NCI-H446 treated with DMSO at 0.1 percent for 48 hours (cell line): ENCODE measurements at places on chromosomes 13 and 19.

DNA sequence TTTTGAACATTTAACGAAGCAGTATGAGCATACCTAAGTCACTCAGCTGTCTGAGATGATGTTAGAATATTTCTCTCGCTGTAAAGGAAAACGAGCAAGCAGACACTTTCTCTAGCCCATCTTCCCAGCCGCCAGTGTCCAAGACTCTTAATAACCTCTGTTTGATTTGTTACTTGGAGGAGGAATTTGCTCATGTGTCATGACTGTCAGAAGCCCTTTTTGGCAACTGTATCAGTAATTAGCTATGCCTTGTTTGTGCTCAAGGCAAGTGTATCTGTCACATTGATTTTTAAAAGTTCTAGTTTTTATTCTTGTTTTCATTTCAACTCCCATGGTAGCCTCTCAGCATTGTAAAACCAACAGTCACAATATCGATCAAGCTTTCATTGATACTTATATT lies 828.4 kb upstream of the SLC10A2 start:
- no peak for DNase-seq

DNA sequence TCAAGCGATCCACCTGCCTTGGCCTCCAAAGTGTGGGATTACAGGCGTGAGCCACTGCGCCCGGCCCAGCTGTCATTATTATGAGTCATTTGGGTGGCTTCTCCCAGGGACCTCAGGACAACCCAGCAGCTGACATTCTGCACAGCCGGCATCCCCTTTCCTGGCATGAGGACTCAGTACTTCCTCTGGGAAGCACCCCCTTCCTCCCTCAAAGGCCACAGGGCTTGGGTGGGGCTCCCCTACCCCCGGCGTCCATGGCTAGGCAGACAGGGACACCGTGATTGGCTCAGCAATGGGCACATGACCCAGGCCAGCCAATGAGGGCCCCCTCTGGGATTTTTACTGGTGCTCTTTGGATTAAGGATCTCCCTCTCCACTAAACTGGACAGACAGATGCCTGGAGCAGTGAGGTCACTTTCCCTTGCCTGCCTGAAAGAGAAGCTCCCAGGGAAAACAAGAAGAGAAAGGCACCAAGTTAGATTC lies 6.0 kb downstream of the KANK2 start:
- no peak for DNase-seq

DNA sequence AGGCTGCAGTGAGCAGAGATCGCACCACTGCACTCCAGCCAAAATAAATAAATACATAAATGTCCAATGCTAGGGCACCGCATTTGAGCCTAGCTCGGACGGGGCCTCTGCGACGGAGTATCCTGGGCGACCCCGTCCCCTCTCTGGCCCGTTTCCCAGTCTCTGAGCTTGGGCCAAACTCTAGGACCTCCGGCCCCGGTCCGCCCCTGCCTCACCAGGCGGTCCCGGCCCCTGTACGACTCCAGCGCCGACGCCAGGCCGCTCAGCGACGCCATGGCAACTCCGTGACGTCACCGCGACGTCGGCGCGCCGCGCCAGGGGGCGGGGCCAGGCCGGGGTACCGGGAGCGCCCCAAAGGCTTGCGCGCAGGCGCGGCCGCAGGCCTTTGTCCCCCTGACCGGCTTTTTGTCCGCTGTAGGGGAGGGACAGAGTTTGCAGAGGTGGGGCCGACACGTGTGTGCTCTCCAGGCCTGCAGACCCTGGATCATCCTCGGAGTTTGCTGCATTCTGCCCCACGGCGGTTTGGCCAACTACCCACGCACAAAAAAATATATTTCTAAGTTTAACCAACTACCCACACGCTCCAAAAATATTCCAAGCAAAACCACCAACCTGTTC lies at the start of gene PEX11G:
PEX11G (minus strand) TSS at position 300 of the 618 bp plus-strand sequence; CDS start at position 275, 25 bp downstream.
- no peak for DNase-seq

- DNase-seq: no peak
Observed at GRCh38 chr19:54804101-54804500, 691 bp downstream of the KIR2DL4 start.

- DNase-seq: no peak
Observed at GRCh38 chr13:86788616-86789015, 882.6 kb upstream of the SLITRK5 start.

DNA sequence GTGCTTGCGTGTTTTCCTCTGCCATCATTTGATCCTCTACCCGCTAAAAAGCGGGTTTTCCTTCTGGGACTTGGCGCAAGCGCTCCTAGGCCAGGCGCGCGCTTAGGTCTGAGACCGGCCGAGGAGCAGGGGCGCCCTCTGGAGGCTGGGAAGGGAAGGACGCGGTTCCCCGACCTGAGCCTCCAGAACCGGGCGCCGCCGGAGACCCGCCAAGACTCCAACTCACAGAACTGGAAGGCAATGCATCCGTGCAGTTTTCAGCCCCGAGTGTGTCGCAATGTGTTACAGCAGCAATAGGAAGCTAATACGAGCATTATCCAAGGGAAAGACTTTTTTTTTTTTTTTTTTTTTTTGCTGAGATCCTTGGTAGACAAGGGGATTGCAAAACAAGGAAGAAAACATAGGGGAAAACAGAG lies 190.9 kb downstream of the COL4A1 start:
- no peak for DNase-seq

DNA sequence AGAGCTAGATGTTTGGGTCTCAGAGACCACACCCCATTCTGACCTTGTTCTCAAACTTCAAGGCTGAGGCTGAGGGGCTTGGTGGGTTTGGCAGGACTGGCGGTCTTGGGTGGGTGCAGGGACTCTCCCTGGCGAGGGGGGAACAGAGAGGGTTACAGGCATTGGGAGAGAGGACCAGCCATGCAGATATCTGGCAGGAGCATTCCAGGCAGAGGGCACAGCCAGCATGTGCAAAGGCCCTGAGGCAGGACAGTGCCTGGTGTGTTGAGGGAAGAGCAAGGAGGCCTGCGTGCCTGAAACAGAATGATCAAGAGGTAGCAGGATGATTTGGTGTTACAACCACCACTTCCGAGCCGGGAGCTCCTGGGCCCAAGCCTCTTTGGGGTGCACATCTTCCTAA lies 27.4 kb downstream of the NFILZ start:
- DNase-seq: no peak
